ENCODE measurements at places on chromosomes 1 and 21. TPM values are rescaled to one million over a fixed set of nuclear protein-coding genes. Genes with fewer than 3 reads are reported as not detected.
A peak's percentile ranks its signal among the peaks of the same experiment; 100 is the strongest.

- no peak for DNase-seq
Measured at GRCh38 chr1:60668585-60668984, 413.8 kb upstream of the NFIA start.

GRCh38 chr1:218611916-218612585 is 266.9 kb downstream of the TGFB2 start:
- no peak for DNase-seq

DNA sequence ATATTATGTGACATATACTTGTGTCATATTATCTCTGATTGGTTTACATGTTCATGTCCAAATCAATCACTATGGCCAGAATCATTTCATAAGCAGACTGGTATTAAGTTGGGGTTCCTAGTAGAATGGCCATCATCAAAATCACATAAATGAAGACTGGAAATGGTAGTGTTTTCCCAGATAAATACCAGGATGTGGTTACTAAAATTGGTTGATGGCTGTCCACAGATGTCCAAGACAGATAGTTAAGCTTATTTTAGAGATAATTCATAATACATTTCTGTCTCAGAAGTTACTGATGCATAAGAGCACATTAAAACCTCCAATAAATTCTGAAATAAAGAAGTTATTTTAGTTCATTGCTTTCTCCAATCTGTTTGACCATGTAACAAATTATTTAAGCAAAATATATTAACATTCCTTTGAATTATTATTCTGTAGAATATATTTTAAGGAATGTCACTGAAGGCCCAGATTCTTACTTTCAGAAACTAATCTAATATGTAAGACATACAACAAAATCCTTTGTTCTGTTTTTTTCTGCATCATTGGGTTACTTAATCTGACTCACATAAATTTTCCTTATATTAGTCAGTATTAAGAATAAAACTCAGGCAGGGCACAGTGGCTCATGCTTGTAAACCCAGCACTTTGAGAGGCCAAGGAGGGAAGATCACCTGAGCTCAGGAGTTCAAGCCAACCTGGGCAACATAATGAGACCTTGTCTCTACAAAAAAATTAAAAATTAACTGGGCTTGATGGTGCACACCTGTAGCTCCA is 483.9 kb downstream of the PTPRC start:
- DNase-seq: no peak

GRCh38 chr1:232110281-232111090 is 483.9 kb downstream of the DISC1 start:
- DNase-seq: peak; percentile 16

- no peak for DNase-seq
Measured at GRCh38 chr21:29829564-29830275, 110.1 kb downstream of the GRIK1 start.

Gene IVNS1ABP
- polyA plus RNA-seq: 74.4 TPM

Gene IGSF9
- 25.4 TPM for polyA plus RNA-seq

Data from hepatocyte (in vitro differentiated cells).